ENCODE measurements at places on chromosomes 2 and 18.
A peak's percentile ranks its signal among the peaks of the same experiment; 100 is the strongest.

- no peak for DNase-seq
These were observed 392.8 kb upstream of the GALNT5 start for GRCh38 chr2:156864753-156865152.

DNA sequence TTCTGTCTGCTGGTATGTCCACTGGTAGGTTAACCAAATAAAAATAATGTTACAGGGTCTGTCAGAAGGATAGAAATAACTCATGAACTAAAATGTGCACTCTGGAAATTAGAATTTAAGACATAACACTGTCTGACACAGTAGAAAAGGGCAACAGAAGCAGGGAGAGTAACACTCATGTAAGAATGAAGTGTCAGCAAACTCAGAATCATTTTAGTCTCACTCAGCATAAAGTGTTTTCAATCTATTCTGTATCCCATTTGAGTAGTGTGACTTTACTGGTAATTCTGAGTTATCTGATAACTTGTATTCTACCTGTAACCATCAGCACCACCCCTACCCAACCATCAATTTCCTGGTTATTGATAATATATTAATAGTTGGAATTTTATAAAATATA lies 68.3 kb downstream of the PIAS2 start:
- DNase-seq = no peak

- peak; percentile 23 for DNase-seq
These were observed at the start of gene MOCOS for GRCh38 chr18:36187193-36187825. TSS of gene MOCOS (plus strand) at chr18:36187497. CDS start at chr18:36187540, 43 bp downstream.

- DNase-seq = no peak
These were observed 82.5 kb downstream of the MGAT5 start for GRCh38 chr2:134336352-134336751.

DNA sequence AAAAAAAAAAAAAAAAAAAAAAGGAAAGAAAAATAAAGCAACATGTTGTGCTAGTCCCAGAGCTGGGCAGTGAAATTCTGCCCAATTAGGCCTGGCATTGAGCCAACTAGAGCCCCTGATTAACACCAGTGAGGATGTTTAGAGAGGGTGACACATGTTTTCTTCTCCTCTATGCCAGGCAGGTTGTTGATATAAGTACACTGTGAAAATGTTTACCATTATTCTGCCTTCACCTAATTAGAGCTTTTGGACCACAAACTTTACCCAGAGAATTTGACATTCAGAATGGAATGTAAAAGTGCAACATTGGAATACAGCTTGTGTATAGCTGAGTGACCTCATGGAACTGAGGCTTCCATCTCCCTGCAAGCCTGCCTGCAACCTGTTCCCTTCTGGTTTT lies 95.9 kb upstream of the MSH2 start:
- DNase-seq = no peak

- no peak for DNase-seq
These were observed 879.0 kb downstream of the CBLN2 start for GRCh38 chr18:71665131-71665530.

DNA sequence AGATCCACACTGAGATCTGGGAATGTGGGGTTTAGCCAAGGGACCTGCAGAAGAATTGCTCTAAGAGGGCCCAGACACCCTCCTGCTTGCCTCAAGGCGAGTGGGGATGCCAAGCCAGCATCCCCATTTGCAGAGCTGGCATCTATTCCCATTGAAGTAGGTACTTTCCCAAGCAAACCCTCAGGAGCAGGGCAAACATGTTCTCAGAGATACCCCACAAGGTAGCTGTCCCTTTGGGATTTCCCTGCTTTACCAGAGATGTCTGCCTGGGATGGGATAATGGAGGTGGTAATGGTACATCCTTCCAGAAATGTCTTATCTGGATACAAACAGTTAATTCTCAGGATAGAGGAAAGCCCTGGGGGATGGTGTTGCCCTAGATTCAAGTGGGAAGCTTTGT lies 51.2 kb downstream of the GYPC start:
- no peak for DNase-seq

DNA sequence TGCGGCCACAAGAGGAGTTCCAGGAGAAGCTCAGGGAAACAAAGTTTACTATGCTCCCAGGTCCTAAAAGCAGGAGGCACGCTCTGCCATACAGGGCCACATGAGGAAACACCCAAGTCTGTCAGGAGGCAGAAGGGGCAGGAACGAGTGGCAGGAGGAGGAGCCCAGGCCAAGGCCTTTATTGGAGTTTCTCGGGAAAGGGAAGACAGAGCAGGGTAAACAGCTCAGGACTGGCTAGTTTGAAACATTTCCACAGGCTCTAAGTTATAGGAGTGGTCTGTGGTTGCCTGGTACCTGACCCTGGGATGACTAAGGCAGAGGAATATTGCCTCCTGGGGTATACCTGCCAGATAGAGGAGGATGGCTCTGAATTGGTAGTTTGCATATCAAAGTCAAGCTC lies 3.7 kb upstream of the ZNF638 start:
- no peak for DNase-seq
